A549 treated with CORT108297 at 1 μM for 4 hours (cell line): ENCODE measurements at places on chromosomes 3 and 15. TPM values are rescaled to one million over a fixed set of nuclear protein-coding genes. Genes with fewer than 3 reads are reported as not detected.

CP gene
- 3.8 to 8.1 TPM (median 5.3 TPM) in 5 replicates for total RNA-seq

ZNF80 gene
- not detected in 5 replicates for total RNA-seq

TNNC1 gene
- 0.92 to 1.5 TPM (median 1.2 TPM) in 5 replicates for total RNA-seq

GXYLT2 gene
- total RNA-seq: 0.95 to 2.2 TPM (median 1.6 TPM) in 5 replicates

AMIGO3 gene
- total RNA-seq: 0.23 to 1.3 TPM (median 0.41 TPM) in 5 replicates
